Activated CD4-positive, alpha-beta T cell treated with anti-CD3 and anti-CD28 coated beads, Interleukin-2, amount 50 U/mL, for 4 hours (primary cell): ENCODE measurements at places on chromosomes 4 and X.

- no peak for DNase-seq
Observed at GRCh38 chr4:180057891-180058671, 2185.1 kb upstream of the TENM3 start.

- DNase-seq, result no peak
Observed at GRCh38 chrX:43661521-43662240, 5.6 kb downstream of the MAOA start.

DNA sequence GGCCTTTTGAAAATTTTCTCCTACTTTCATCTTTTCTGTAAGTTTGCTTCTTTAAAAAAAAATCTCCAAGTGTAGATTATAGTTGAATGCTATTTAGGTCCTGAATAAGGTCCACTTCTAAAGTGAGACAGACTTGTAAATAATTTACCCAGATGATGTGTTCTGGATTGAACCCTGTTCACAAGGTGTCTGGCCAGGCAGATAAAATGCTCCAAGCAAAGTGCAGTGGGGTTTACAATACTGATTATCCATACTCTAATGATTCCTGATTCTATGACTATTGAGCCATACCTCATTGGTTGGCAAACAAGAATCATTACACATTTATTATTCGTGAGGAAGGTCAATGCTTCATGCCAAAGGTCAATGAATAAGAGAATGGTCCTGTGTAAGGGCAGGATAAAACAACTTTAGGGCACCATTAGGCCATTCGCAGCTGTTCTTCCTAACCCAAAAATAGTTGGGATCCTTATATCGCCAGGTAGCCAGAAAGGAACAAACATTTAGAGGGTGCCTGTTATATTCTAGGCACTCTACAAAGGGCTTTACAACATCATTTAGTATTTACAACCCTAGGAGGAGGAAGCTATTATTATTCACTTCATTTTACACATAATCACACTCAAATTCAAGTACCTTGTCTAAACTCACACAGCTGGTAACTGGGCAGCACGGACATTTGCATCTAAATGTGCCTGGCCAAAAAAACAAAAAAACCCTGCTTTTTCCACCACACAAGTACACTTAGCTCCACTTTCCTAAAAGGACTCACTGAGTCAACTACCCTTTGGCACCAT lies 18.6 kb upstream of the SAT1 start:
- no peak for DNase-seq

- DNase-seq, result no peak
Observed at GRCh38 chrX:15214588-15214987, 55.3 kb downstream of the ASB9 start.

GRCh38 chr4:121675715-121676114 lies 21.1 kb downstream of the ANXA5 start:
- DNase-seq, result no peak

DNA sequence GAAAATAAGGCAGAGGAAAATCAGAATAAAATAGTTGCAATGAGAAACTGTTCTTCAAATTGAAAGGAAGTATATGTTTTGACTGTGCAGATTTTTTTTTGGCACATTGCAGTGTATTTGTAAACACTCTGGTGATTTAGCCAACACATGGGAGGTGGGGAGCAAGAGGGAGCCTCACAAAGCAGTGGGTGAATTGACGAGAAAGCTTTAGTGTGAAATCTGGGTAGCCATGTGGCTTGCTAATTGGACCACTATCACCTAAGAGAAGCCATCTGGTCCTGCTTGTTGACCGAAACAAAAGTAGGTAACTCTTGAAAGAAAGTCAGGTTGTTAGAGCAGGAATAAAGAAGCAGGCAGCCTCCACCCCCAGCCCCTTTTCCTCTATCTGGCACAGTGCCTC lies 10.4 kb downstream of the CLCN5 start:
- DNase-seq, result no peak

DNA sequence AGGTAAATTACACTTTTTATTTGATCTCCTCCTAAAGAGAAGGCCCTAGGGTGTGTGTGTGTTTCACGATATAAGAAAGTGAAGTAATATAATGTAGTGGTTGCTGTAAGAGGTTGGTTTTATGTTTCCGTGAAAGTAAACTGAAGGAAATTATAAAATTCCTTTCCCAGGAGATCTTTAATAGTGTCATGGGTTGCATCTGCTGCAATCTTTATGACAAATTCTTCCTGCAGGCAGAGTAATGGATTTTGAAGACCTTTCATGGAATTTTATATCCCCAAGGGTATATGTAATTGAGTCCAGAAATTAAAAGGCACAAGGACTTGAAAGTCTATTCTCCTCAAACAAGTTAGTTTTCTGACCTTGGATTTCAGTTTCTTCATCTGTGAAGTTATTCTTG lies 538.6 kb downstream of the ANKRD50 start:
- no peak for DNase-seq

GRCh38 chrX:48826135-48826875 lies at the start of gene ERAS:
ERAS (plus strand) TSS chrX:48826513; CDS start chrX:48829124, 2,611 bp downstream.
- no peak for DNase-seq

DNA sequence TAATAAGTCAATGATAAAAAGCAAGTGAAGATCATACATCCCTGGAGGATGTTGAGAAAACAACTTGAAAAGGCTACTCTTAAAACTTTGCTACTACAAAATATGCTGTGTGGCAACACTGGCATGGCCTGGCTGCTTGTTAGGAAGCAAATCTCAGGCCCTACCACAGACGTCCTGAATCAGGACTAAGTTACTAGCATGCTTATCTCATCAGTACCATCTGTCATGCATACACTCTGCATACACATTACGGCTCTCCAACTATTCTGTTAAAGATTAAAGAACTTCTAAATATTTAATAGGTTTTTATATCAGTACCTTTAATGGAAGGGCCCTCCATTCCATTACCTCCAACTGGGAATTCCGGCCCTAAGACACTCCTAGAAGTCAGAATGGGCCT lies 8.2 kb downstream of the PAPSS1 start:
- DNase-seq, result no peak

GRCh38 chr4:105679186-105679585 lies 29.3 kb downstream of the INTS12 start:
- no peak for DNase-seq

DNA sequence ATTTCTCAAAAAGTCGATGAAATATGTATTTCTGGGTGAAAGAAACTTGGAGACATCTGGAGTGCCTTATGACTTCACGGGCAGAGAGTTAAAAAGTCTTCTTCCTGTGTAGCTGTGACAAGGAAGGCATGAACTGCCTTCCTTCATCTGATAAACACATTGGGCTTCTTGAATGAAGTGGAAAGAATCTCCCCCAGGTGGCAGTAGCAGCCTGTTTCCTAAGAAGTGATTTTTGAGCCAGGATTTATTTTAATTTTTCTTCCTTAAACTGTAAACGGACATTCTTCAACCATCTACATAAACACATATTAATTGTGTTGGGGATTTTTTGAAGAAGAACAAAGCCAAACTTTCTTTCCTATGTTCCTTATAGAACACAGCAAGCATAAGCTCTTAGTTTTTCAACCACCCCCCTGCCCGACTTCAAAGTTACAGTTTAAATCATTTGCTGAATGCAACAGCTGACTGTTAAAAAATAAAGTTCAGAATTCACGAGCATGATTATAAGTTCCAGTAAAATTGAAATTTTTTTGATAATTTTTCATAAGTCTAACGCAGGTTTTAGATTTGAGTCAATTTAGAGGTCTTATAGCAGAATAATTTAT lies 980 bp upstream of the GIMD1 start:
- DNase-seq, result no peak
